DMS153 (cell line): ENCODE measurements at places on chromosomes 2 and 18.

DNA sequence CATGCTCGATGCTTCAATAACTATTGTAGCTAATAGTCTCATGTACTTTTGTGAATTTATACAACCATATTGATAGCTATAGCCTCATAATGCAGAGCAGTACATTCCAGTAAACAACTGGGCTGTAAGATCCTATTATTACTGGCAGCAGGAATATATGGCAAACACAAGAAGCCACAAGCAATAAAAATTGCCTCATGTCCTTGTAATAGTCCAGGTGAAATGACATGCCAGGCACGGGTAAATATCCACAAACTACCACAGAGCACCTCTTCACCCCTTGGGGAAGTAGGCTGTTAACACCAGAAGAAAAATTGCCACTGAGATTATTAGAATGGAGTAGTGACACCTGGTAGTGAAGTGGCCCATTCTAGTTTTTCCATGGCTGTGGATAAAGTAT is 158.3 kb downstream of the MTX2 start:
- no peak for DNase-seq

DNA sequence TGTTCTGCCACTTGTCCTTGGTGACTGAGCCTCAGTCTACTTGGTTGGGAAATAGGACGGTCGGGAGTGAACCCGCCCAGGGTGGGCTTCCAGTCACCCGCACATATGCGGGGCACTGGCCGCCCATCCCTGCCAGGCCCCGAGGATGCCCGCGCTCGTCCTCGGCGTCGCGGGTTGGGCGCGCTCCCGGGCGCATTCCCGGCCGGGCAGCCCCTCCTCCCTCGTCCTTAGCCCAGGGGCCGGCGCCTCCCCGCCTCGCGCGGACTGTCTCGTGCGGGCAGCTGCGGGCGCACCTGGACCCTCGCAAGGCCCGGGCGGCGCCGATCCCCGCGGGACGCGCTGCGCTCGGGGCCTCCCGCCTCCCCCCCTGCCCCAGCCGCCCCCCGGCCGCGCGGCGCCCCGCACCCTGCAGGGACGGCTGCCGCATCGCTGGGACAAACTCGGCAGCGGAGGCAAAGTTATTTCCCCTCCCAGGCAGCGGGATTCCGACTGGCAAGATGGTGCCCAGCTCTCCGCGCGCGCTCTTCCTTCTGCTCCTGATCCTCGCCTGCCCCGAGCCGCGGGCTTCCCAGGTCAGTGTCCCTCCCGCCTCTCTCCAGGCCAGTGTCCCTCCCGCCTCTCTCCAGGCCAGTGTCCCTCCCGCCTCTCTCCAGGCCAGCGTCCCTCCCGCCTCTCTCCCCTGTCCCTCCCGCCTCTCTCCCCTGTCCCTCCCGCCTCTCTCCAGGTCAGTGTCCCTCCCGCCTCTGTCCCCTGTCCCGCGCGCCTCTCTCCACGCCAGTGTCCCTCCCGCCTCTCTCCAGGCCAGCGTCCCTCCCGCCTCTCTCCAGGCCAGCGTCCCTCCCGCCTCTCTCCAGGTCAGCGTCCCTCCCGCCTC is at the start of gene FBLN7:
Gene FBLN7, plus strand, starts transcription at position 227 of the 874 bp plus-strand sequence. Its CDS starts 271 bp downstream, at position 498.
- no peak for DNase-seq

- DNase-seq: no peak
Measured at GRCh38 chr2:177400337-177400923, 7.9 kb downstream of the AGPS start.

GRCh38 chr2:108588070-108588668 is 53.9 kb downstream of the LIMS1 start:
- no peak for DNase-seq

- DNase-seq: no peak
Measured at GRCh38 chr2:227822416-227823003, 8.9 kb downstream of the CCL20 start.

GRCh38 chr2:117885308-117885707 is 70.8 kb downstream of the DDX18 start:
- no peak for DNase-seq

- no peak for DNase-seq
Measured at GRCh38 chr18:8358033-8358765, 251.0 kb upstream of the RAB12 start.

GRCh38 chr2:219408631-219409030 is 9.5 kb upstream of the DES start:
- no peak for DNase-seq

GRCh38 chr2:1491751-1492150 is 78.5 kb downstream of the TPO start:
- DNase-seq: no peak

DNA sequence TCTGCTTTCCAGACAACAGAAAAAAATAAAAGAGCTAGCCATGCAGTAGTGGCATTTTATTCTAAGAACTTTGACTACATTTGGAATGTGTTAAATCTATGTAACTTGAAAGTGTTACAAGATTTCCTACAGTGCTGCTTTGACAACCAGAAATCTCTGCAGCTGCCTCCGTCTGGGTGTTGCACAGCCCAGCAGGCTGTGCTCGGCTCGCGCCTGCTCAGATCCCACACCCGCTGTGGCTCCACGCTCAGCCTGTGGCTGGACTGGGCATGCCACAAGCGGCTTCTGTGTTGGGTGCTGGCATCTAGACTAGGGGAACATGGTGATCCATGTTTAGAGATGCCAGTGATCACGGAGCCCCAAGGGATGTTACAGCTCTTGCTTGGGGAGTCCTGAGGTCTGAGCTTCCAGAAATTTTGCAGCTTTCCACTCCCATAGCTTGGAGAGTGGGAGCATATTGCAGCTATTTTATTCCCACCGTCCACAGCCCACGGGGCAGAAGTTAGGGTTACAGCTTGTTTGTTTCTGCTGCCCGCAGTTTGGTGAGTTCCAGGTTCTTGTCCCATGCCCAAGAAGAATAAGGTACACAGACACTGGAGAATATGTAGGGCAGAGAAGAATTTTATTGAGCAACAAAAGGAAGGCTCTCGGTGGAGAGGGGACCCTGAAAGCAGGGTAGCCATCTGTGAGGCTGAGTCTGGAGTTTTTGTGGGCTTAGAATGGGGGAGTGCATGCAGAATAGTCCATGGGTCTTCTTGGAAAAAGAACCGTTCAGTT is 44.1 kb downstream of the FAM171B start:
- no peak for DNase-seq

- no peak for DNase-seq
Measured at GRCh38 chr2:186590350-186590758, 498 bp downstream of the ITGAV start.

GRCh38 chr2:20125164-20125563 is 73.7 kb upstream of the LAPTM4A start:
- no peak for DNase-seq

- DNase-seq: no peak
Measured at GRCh38 chr2:37589298-37589697, 82.1 kb downstream of the CDC42EP3 start.

DNA sequence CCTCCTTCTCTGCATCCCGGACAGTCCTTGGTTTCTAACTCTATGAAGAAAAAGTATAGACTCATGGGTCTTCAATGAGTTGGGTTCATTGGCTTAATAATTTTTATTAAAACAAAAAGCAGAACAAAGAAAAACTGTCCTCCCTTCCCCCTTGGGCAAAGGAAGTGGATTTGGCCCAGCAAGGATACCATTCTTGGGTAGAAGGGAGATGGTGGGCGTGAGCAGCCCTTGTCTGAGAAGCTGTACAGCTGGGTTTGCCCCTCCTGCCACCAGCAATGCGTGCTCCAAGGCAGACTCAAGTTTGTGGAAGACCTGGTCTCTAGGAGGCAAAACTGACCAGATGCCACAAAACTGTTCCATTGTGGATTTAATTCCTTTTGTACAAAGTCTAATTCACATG is 12.7 kb downstream of the PCARE start:
- DNase-seq: no peak
